CD8-positive, alpha-beta memory T cell (primary cell): ENCODE measurements at places on chromosomes 16 and 17.

- DNase-seq: no peak
Measured at GRCh38 chr17:50781167-50781566, 13.8 kb upstream of the ANKRD40CL start.

- DNase-seq: no peak
Measured at GRCh38 chr17:78947235-78948149, 22.3 kb upstream of the TIMP2 start.

DNA sequence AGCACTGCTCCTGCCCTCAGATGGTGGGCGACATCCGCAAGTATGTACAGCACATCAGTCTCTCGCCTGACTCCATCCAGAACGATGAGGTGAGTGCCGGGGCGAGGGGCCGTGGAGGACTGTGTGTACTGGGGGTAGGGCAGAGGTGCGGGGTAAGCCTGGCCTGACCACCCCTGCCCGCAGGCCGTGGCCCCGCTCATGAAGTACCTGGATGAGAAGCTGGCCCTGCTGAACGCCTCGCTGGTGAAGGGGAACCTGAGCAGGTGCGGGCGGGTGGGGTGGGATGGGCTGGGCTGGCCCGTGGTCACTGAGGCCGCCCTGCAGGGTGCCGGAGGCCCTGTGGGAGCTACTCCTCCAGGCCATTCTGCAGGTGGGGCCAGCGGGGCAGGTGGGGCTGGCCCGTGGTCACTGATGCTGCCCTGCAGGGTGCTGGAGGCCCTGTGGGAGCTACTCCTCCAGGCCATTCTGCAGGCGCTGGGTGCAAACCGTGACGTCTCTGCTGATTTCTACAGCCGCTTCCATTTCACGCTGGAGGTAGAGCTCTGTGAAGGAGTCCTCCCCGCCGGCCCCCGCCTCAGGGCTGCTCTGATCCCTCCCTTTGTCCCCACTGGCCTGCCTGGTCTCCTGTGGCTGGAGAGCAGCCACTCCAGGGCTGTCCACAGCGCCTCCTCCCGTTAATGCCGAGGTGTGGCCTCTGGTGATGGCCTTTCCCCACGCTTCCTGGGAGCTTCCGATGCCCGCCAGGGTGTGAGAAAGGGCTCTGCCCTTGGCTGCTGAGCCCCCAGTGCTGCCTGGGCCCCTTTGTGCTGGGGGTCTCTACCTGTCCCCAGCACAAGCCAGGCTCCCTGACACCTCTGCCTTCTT is 5.0 kb downstream of the TSR3 start:
- DNase-seq: no peak

DNA sequence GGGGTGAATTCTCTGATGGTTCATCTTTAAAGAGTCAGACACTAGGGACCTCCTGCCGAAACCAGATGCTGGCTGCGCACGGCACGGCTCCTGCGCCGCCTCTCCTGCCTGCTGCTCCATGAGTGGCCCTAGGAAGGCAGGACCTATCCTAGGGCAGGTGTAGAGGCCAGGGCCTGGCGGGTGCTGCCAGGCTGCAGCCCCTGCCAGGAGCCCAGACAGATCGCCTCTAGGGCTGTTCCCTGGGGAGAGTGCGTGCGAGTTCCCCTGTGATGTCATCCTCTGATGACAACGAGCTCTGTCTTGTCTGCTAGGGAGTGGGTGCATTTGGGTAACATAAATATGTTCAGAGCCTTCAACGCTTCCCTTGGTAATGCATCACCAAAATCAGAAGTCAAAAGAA is 23.9 kb downstream of the SLC38A10 start:
- no peak for DNase-seq

DNA sequence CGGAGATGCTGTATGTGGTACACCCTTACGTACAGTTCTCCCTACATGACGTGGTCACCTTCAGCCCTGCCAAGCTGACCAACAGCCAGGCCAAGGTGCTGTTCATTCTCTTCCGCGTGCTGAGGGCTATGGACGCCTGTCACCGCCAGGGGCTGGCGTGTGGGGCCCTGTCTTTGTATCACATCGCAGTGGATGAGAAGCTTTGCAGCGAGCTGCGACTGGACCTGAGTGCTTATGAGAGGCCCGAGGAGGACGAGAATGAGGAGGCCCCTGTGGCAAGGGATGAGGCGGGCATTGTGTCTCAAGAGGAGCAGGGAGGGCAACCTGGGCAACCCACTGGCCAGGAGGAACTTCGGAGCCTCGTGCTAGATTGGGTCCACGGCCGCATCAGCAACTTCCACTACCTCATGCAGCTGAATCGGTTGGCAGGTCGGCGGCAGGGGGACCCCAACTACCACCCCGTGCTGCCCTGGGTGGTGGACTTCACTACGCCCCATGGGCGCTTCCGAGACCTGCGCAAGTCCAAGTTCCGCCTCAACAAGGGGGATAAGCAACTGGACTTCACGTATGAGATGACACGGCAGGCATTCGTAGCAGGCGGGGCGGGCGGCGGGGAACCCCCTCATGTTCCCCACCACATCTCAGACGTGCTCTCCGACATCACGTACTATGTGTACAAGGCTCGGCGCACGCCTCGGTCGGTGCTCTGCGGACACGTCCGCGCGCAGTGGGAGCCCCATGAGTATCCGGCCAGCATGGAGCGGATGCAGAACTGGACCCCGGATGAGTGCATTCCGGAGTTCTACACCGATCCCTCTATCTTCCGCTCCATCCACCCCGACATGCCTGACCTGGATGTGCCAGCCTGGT is 1.4 kb downstream of the WDR81 start:
- DNase-seq: no peak

DNA sequence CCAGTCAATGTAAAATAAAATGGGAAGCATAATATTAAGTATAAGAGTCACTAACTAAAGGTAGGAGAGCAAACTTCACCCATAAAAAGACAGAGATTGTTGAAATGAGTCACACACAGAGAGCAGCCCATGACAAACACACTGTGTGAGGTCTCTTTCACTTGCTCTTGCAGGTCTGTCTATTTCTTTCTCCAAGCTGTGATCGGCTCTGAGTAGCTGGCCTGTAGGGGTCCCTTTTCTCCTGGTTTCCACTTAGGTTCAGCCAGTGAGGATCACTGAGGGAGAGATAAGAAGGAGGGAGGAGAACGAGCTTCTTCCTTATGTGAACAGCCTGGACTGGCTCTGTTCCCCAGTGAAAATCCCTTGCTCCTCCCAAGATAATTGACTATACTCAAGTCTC is 133.7 kb upstream of the HS3ST3A1 start:
- no peak for DNase-seq

- DNase-seq: no peak
Measured at GRCh38 chr16:2987833-2988232, 7.6 kb upstream of the PKMYT1 start.

- DNase-seq: no peak
Measured at GRCh38 chr17:47894498-47895346, 1.3 kb upstream of the SP2 start.

DNA sequence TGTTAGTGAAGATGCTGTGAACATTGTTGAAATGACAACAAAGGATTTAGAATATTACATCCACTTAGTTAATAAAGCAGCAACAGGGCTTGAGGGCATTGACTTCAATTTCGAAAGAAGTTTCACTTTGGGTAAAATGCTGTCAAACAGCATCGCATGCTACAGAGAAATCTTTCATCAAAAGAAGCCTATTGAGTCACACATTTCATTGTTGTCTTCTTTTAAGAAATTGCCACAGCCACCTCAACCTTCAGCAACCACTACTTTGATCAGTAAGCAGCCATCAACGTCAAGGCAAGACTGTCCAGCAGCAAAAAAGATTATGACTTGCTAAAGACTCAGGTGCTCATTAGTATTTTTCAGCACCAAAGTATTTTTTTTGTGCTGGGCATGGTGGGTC is 13.2 kb upstream of the MAP2K6 start:
- DNase-seq: no peak

GRCh38 chr17:82016875-82017459 is 5.7 kb downstream of the CENPX start:
- no peak for DNase-seq

DNA sequence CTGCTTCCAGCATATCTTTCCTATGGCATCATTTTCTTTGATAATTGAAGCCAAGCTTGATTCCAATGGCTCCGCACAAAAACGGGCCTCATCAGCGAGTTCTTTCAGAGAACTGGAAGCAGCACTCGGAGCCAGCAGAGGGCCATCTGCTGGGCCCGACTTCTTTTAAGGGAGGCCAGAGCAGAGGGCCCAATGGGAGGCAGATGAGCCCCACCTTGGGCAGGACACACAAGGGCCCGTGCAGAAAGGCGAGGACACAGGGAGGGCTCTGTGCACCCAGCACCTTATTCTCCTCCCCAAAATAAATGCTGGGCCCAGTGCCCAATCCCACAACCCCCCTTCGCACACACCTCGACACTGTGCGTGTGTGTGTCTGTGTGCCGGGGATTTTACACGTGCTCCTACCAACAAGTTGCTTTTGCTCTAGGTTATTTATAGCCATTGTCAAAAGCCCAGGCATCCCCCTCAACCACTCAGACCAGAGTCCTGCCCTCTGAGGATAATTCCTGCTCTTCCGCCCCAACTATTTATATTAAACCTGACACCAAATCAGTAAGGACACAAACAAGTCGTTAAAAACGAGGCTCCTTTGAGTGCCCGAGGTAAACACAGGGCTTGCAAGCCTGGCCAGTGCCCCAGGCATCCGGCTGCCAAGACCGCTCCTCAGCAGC is 6.8 kb downstream of the AXIN2 start:
- no peak for DNase-seq

GRCh38 chr17:37164057-37164456 is 211.7 kb upstream of the C17orf78 start:
- no peak for DNase-seq
